Inflammatory macrophage (primary cell): ENCODE measurements at places on chromosomes 5 and 9.
A peak's percentile ranks its signal among the peaks of the same experiment; 100 is the strongest.

- DNase-seq: no peak
Observed at GRCh38 chr9:127207734-127208410, 56.7 kb upstream of the GARNL3 start.

- DNase-seq: peak; percentile 13
Observed at GRCh38 chr9:911005-911404, 65.5 kb upstream of the DMRT3 start.

DNA sequence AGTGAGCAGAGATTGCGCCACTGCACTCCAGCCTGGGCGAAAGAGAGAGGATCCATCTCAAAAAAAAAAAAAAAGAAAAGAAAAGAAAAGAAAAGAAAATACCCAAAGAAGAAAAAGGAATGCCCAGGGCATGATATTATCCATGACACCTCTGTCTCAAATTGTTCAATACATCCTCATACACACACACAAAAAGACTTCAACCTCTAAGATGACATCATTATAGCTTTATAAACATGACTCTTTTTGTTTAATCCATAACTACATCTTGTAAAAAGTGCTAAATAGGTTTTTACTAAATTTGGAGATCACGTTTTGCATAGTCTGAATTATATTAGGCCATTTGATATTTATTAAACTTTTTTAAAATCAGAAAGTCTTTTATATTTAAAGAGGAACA lies 33.1 kb downstream of the ANKRD31 start:
- DNase-seq: no peak

- peak; percentile 31 for DNase-seq
Observed at GRCh38 chr5:137778772-137779564, 24.8 kb upstream of the HNRNPA0 start.

- no peak for DNase-seq
Observed at GRCh38 chr9:131432597-131433301, 38.9 kb downstream of the PRRC2B start.

GRCh38 chr5:170523142-170523551 lies 19.3 kb downstream of the KCNIP1 start:
- DNase-seq: no peak

DNA sequence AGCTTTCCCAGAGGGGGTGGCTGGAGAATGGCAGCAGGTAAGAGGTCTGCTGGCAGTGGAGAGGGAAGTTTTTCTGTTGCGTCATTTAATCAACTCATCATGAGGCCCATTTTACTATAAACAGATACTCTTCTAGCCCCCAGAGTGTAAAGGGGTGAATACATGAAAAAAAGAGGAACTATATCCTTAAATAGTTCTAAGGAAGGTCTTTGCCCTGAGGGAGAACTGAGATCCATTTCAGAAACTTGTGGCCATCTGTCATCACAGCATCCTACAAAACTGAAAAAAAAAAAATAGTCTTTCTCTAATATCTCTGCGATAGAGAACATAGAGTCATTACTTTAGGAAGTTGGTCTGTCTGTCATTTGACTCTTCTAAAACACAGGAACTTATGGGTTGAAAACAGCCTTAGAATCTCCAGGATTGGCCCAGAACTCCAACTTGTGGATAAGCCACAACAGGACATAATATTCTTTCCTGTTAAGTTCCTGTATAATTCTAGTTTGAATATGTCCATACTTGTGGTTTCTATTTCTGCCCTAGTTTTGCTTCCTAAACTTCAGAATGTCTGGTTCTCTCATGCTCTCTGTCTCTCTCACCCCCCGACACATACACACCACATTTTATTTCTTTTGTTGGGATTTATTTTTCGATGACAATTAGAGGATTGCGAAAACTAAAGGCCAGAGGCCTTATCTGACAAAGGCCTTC lies 238.5 kb upstream of the PIK3R1 start:
- peak; percentile 61 for DNase-seq

- DNase-seq: peak; percentile 74
Observed at GRCh38 chr5:179060116-179061008, at the start of gene ZNF354C. Gene ZNF354C (plus strand): TSS chr5:179060373. CDS start chr5:179062069, 1,696 bp downstream.

GRCh38 chr9:9598723-9599122 lies 1014.1 kb downstream of the PTPRD start:
- no peak for DNase-seq

DNA sequence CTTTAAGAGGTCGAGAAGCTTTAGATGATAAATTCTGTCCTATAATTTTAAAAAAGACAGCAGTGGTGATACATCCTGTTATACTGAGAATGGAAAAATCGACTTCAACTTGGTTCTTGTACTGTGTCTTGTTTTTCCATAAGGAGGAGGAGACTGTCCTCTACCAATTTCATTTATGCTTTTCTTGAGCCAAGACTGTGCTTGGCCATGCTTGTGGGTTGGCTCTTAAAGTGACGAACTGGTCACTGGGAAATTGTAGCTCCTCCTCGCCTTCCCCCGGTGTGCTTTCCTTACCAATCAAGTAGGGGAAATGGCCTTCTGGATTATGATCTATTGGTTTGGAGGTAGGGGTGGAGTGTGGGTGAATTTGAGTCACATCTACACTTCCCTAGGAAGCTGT lies 67.1 kb upstream of the HSPB3 start:
- peak; percentile 11 for DNase-seq

- no peak for DNase-seq
Observed at GRCh38 chr5:362189-362588, 40.7 kb downstream of the AHRR start.

GRCh38 chr9:126119731-126120130 lies 206.9 kb upstream of the MVB12B start:
- no peak for DNase-seq

DNA sequence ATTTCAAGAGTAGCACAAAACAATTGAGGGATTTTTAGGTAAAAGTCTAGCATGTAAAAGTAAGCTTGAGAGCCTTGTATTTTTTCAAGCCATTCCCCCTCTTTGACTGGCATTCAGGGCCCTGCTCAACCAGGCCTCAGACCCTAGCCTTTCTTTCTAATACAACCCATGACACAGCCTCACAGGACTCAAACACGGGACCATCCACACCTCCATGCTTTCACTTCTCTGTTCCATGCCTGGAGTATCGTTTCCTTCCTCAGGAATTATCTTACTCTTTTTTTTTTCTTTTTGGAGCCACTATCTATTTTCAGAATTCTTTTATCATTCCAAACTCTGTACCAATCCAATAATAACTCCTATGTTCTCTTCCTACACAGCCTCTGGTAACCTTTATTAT lies 560.2 kb upstream of the CLINT1 start:
- DNase-seq: peak; percentile 57

DNA sequence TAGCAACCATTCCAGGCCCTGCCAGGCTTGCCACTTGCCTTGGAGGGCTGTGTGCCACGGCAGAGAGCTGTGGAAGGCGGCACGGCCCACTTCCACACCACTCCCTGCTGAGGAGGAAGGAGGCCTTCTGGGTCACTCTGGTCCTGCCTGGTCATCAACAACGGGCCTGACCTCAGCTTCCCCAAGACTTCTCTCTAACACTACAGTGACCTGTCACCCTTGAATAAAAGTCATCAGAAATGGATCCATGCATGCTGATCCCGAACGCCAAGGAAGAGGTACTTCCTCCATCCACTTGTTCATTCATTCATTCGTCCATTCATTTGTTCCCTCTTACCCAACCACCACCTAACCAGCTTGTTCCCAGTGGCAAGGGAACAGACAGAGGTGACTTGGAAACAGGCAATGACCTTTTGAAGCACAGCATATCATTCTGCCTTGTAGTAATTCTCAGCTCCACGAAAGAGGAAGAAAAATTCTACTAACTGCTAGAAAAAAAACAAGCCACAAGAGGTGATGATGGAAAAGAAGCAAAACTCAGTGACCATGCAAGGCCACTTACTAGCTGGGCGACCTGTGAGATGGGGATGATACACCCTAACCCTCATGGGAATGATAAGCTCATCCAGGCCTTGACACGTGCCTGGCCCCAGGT lies 58.6 kb downstream of the STK10 start:
- peak; percentile 65 for DNase-seq

GRCh38 chr9:137660144-137660543 lies 41.3 kb downstream of the EHMT1 start:
- DNase-seq: peak; percentile 59

DNA sequence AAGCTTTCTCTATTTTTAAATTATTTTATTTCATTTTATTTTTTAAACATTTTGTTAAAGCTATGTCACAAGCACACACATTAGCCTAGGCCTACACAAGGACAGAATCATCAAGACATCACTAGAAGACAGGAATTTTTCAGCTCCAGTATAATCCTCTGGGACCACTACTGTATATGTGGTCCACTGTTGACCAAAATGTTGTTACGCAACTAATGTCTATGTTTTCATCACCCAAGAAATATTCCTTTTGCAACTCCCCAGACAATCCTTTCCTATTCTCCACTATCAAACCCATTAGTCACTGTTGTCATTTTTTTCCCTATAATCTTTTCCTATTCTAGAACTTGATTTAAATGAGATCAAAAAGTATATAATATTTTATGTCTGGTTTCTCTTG lies 2371.7 kb upstream of the C9orf72 start:
- no peak for DNase-seq

GRCh38 chr5:176446028-176446665 lies 2.0 kb upstream of the FAF2 start:
- DNase-seq: no peak

DNA sequence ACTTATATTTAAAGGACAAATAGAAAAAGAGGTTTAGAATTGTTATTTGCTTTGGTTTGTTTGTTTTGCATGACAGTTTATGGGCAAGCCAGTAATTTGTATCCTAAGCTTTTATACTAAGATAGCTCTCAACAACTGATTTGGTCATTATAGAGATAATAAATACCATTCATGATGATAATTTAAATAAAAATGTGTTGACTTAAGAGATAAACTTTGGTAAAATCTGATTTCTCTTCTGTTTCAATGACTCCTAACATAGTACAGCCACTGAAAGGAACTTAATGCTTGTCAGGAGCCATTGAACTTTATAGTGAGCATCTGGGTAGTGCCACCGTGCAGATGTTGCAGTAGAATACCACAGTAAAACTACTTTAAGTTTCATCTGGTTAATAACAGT lies 160.7 kb upstream of the ACOT12 start:
- no peak for DNase-seq

DNA sequence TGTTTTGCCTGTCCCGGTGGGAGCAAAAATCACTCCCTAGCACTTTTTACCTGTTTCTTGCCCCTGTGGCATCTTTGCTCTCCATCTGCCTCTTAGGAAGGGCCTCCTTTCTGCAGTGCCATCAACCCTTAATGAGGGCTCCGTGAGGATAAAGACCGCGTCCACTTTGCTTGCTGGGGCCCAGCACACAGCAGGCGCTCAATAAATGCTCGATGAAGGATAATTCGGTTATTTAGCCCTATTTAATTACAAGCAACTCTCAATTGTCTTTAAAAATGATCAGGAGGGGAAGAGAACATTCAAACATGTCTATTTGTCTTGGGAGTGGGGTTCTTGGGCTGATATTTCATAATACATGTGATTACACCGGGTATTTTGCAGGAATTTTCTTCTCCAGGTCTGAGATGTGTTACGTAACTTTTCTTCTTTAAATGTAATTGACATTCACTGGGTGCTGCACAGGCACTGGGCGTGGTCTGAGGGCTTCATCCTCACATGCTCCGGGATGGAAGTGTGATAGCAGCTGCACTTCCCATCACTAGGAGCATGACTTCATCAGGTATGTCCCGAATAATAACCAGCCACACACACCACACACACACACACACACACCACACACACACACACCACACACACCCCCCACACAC lies 19.8 kb upstream of the NTNG2 start:
- DNase-seq: no peak

- DNase-seq: no peak
Observed at GRCh38 chr9:114181607-114182409, 26.5 kb downstream of the COL27A1 start.

DNA sequence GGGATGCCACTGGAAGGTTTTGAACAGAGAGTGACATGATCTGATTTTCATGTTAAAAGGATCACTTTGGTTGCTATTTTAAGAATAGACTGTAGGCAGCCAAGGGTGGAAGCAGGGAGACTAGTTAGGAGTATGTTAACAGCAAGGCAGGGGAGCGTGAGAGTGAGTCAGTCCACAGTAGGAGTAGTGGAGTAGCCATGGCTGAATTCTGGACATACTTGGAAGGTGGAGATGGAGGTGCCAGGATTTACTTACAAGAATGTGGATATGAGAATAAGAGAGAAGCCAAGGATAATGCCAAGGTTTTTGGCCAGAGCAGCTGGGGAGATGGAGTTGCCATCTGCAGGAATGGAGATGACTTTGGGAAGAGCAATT lies 118.8 kb downstream of the GALNT10 start:
- no peak for DNase-seq

DNA sequence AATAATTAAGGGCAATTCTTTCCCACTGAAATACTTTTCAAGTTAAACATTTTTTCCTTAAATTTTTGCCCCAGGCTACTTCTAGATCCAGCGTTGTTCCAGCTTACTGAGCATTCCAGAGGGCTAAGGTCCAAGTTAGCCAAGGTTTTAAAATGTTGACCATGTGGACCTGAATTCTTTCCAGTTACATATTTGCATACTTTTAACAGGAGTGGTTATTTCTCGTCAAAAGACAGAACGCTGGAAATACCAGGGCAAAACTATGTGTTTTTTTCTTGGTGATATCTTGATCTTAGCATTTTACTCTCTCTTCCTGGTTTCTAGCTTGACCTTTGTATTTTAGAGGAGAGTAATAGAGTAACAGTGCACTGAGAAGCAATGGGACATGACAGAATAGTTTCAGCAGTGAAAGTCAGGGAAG lies 32.8 kb downstream of the TMC1 start:
- no peak for DNase-seq

DNA sequence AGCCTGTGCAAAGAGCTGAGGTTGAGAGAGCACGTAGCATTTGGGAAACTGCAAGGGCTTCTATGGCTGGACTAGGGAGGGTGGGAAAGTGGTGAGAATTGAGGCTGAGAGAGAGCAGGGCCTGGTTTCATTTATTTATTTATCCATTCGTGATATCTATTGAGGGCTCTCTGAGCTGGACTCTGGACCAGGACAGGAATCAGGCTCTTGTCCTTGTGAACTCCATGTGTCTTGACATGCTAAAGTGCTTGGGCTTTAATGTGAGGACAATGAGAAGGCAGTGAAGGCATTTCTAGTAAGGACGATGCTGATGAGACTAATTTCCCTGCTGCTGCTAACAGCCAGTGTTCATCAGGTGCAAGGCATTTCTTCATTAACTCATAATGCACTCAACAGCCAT lies 95.9 kb upstream of the KLF4 start:
- no peak for DNase-seq

DNA sequence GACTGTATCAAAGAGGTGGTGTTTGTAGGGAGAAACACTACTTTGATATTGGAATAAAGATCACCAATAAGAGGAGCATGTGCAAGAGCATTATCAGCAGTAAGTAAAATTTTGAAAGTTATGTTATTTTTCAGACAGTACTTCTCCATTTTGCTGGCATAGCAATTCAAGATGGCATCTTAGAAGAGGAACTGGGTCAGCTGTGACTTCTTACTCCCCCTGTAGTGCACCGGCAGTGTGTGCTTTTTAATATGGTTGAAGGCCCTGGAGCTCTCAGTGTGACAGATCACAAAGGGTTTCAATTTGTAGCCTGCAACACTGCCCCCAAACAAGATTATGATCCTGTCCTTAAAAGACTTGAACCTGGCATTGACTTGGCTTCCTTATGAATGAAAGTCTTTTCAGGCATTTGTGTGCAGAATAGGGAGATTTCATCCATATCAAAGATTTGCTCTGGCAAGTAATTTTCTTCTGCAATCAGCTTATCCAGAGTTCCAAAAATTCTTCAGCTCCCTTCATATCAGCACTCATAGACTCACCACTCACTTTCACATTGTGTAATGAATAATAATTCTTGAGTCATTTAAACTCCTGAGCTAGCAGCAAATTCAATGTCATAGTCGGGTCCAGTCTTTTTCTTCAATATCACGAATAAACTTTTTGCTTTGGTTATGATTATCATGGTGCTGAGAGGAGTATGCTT lies 105.7 kb upstream of the MAMDC2 start:
- peak; percentile 64 for DNase-seq

- DNase-seq: peak; percentile 14
Observed at GRCh38 chr9:132896264-132896663, 17.6 kb downstream of the SPACA9 start.
